ENCODE measurements at places on chromosomes 16 and 17.

DNA sequence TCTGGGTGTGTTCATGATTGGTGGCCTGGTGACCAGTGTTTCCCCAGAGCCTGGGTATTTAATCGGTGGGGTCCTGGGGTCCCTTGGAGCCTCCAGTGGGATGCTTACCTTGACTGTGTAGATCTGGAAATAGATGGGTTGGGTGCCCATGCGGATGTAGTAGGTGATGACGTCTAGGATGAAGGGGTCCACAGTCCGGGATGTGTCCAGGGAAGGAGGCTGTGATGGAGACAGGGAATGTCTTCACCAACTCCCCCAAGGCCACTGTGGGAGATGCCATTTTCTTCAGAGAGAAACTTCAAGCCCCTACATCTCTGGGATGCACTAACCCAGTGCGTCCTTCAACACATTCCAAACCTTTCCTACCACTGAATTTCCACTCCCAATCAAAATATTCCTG lies 24.1 kb upstream of the MFSD6L start:
- ATAC-seq = no peak

DNA sequence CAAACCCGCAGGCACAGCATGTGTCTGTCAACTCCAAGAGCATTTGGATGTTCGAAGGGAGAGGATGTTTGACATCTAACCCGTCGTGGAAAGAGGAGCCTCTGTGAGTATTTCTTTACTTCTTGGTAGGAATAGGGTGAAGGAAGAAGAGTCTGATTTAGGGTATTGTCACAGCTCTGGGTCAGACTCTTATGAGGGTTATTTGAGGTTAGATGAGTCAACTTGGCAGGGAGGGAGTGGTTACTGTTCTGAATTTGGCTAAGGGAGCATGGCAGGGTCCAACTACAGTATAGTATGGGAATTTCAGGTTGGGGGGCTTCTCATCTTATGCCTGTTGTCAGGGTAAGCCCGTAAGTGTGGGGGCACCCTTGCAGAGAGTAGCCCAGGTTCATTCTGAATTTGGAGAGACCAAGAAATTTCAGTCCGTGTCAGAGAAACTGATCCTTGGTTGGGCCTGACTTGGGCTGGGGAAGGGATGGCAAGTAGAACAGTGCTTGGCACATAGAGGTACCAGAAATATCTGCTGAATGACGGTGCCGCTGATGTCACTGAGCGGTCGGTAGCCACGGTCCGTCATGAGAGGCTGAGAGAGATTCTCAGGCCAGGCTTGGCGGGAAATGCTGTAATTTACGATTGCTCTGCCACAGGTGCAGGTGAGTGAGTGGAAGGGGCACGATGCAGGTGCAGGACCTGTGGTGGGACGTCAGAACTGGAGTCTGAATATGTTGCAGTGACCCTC lies 43.2 kb downstream of the MYH3 start:
- no peak for ATAC-seq

DNA sequence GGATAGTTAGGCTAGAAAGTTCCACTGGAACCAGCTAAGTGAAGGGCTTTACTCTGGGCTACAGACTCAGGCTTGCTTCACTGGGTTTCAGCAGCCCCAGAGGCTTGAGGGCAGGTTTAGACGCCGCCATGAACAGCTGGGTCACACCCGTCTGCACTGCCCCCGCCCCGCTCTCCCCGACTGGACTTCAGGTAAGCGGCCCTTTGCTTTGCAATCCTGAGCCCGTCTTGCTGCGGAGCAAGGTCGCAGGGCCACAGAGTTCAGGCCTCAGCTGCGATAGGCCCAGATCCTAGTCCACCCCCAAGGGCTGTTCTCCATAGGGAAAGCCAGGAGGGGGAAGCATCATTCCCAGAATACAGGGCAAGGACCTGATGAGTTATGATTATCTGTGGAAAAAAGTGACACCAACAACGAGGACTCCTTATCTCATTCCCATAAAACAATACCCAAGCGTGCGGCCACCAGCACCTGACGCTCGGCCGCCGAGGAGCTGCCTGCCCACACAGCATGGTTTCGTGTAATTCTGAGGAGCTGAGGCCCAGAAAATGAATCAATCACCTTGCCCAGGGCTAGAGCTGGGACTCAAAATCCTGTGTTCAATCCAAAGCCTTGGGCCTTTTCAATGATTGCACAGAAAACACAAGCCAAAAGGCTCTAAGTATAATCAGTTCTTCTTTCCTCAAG lies 20.4 kb downstream of the MEAK7 start:
- ATAC-seq = no peak

DNA sequence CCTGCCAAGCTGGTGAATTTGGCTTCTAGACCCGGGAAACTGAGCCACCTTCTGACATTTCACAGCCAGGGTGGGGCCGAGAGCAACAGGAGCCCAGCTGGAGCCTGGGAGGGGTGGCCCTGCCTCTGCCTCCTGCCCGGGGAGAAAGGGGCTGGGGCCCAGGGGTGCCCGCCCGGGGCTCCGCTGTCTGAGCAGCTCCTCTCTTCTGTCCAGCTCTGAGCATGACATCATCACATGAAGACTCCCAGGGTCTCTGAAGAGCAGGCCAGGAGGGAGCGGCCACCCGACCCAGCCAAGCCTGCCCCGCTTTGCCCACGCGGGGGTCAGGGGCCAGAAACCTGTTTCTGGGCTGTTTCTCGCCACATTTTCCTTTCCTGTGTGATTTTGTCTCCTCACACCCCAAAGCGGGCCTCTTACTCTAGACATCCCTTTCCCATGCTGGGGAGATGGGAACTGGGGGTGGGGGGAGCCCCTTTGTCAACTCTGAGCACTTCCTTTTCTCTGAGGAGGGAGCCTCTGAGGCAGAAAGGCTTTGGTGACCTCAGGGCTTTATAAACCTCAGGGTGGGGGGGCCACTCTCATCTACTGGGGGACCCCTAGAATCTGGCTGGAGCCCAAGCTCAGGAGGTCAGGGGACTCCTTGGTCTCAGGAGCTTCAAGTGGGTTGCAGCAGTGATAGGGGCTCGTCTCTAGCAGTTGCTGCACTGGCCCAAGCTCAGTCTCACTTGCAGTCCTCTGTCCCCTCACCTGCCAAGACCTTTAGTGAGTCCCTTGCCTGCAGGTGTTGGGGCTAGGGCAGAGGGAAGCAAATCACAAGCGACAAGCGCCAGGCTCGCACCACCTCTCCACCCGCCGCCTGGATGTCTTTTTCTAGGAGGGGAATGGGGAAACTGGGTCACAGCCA lies 7.6 kb downstream of the UBALD2 start:
- ATAC-seq = peak; percentile 18

- ATAC-seq = peak; percentile 88
Observed at GRCh38 chr16:4315186-4316107, at the start of gene GLIS2. TSS of gene GLIS2 (plus strand) at chr16:4316067. CDS start at chr16:4332281, 16,214 bp downstream.

DNA sequence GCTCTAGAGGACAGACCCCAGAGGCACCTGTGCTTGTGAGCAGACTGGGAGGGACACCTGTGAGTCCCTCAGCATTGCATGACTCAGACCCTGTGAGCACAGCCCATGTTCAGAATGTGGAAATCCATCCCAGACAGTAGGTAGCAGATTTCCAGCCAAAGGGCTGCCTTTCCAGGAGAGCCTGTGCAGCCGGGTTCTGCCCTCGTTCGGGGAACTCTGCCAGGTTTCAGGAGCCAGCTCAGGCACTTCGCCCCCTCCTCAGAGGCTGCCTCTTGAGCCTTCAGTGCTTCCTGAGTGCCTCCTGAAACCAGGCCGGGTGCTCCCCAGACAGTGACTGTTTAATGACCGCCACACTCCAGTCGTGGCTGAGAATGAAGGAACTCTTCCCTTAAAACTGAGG lies 23.3 kb upstream of the SDR42E2 start:
- no peak for ATAC-seq

- ATAC-seq = no peak
Observed at GRCh38 chr16:48879223-48880122, 269.5 kb upstream of the N4BP1 start.

DNA sequence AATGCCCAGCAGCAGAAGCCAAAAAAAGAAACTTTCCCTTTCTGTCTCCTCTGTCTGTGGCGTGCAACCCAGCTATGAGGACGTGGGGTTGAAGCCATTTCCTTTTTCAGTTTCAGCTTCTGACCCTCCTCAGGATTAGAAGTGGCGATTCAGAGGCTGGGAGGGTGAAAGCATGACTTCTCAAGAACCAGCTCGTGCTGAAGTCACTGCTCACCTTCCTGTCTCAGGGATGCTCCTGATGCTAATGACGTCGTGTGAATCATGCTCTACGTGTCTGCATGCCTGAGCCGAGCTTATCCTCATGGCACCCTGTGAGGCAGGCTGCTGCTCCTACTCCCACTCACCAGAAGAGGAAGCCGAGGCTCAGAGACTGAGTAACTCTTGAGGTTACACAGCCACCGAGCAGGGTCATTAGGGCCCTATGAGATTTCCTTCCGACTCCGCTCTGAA lies 5.7 kb upstream of the LPO start:
- no peak for ATAC-seq

DNA sequence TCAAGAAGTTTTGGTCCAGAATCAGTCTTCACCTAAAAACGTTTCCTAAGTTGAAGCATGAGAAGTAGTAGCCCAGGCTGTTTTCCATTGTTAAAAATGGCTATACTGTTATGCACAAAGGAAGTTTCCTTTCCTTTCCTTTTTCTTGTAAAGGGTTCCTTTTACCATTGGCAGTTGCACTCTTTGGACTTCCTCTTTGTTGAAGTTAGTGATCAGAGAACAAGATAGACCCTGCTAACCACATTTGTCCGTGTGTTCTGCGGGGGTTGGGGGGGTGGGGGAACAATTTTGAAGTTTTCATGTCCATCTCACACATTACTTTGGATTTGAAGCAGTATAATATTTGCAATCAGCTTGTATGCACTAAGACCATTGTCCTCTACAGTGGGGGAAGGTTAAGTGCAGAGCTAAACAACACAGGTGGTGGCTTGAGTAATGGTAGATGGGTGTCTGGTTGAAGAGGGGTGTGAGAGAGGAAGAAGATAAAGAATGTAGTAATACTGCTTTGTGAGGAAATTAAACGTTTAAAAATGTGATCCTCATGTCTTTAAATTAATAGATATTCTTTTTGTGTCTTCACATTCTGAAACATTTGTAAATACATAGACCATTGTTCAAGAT lies 1.4 kb downstream of the LPCAT2 start:
- no peak for ATAC-seq

DNA sequence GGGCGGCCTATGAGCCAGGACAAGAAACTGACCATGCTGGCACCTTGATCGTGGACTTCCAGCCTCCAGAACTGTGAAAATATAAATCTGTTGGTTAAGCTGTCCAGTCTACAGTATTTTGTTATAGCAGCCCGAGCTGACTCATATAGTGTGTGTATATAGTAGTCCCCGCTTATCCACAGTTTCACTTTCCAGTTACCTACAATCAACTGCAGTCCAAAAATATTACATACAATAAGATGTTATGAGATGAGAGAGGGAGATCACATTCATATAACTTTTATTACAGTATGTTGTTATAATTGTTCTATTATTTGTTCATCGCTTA lies 4.9 kb downstream of the MT3 start:
- no peak for ATAC-seq

GRCh38 chr16:89060207-89060794 lies 33.4 kb upstream of the ACSF3 start:
- no peak for ATAC-seq

GRCh38 chr17:55576996-55577586 lies 65.8 kb upstream of the SMIM36 start:
- ATAC-seq = peak; percentile 58

DNA sequence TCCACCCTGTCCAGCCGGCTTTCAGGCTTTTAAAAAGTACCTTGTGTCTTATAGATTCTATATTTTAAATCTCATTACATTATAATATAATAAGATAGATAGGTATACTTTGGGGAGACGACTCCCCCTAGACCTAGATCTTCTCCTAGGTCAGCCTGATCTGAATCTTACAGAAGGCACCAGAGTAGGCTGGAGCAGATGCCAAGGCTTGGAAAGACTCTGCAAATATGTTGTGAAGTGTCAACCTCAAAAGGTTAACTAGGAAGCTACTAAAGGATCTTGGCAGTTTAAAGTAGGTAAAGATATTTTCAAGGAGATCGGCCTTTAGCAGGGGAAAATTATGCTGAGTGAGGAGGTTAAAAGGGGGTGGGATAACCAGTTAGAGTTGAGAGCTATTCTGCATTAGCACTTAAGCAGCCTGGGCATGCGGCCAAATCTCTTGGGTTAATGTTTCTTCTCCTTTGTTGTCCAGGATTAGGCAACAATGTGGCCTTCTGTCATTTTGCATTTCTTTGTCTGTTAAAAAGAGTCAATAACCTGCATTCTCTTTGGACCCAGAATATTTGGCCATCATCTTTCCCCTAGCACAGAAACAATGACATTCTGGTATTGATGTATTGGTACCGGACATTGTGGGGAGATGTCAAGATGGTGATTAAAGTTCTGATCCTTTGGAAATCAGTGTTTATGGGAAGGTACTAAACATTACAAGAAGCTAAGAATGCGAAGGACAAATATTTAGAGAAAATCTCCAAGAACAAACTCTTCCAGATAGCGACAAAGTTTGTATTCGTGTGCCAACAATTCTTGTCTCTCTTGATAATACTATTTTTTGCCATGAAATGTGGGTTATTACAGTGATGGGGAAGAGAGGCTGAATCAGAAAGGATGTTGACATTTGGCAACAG lies 51.2 kb upstream of the DHX40 start:
- no peak for ATAC-seq

GRCh38 chr16:53053967-53054669 lies 673 bp upstream of the CHD9 start:
- ATAC-seq = peak; percentile 13

DNA sequence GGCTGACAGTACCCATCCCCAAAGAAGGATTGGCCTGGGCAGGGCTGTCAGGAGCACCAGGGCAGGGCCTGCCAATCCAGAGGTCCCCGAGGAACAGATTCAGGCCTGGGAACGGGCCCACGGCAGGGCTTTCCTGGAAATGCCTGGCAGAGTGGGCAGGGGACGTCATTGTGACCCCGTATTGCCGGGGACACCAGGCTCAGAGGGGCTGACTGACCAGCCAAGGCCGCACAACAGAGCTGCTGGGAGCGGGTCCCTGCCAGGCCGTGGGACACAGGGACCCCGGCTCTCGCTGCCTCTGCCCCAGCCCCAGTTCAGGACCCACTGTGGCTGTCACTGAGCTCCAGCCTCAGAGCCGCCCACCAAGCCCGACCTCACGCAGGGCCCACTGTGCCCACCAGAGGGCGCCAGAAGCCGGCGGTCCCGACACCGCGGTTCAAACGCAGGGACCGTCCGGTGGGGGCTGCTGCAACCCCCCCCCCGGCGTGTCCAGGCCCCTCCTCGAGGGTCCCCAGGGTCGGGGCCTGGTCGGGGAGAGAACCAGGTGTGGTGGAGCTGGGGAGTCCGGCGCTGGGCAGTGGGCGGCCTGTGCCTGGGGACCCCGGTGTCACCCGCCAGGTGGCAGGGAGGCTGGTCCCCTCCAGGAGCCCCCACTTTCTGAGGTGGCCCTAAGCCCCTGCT lies 15.2 kb upstream of the SSTR5 start:
- no peak for ATAC-seq

DNA sequence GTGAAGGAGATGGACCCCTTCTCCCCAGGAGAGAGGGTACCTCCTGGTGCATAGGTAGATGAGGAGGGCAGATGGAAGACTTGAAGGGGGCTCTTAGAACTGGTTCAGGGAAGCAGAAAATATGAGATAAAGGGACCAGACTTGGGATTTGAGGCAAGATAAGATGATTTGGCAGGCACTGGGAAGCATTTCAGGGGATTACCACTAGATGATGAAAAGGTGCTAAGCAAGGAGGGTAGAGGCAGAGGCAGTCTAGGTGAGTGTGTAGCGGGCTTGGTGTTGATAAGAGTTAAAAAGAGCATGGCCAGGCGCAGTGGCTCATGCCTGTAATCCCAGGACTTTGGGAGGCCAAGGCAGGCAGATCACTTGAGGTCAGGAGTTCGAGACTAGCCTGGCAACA lies 14.4 kb downstream of the SLC9A5 start:
- ATAC-seq = no peak

GRCh38 chr17:74163836-74164235 lies 39.6 kb upstream of the RPL38 start:
- no peak for ATAC-seq

- no peak for ATAC-seq
Observed at GRCh38 chr17:80646328-80646727, 101.7 kb downstream of the RPTOR start.

Data from gastroesophageal sphincter (tissue), 4 donors.